ENCODE measurements at places on chromosomes 5 and 9.

- no peak for DNase-seq
These were observed 9.9 kb upstream of the TSLP start for GRCh38 chr5:111061618-111062017.

- DNase-seq, result peak; percentile 3
These were observed 29.0 kb downstream of the HK3 start for GRCh38 chr5:176870110-176870591.

DNA sequence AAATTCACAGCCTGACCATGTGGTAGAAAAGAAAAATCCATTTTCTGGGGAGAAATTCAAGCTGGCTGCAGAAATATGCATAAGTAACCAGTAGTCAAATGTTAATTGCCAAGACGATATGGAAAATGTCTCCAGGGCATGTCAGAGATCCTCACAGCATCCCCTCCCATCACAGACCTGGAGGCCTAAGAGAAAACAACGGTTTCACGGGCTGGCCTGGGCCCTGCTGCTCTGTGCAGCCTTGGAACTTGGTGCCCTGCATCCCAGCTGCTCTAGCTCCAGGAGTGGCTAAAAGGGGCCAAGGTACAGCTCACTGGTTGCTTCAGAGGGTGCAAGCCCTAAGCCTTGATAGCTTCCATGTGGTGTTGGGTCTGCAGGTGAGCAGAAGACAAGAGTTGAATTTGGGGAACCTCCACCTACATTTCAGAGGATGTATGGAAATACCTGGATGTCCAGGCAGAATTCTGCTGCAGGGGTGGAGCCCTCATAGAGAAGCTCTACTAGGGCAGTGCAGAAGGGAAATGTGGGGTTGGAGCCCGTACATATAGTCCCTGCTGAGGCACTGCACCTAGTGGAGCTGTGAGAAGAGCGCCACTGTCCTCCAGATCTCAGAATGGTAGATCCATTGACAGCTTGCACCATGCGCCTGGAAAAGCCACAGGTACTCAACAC, 49.7 kb downstream of the PTBP3 start:
- DNase-seq, result peak; percentile 28

DNA sequence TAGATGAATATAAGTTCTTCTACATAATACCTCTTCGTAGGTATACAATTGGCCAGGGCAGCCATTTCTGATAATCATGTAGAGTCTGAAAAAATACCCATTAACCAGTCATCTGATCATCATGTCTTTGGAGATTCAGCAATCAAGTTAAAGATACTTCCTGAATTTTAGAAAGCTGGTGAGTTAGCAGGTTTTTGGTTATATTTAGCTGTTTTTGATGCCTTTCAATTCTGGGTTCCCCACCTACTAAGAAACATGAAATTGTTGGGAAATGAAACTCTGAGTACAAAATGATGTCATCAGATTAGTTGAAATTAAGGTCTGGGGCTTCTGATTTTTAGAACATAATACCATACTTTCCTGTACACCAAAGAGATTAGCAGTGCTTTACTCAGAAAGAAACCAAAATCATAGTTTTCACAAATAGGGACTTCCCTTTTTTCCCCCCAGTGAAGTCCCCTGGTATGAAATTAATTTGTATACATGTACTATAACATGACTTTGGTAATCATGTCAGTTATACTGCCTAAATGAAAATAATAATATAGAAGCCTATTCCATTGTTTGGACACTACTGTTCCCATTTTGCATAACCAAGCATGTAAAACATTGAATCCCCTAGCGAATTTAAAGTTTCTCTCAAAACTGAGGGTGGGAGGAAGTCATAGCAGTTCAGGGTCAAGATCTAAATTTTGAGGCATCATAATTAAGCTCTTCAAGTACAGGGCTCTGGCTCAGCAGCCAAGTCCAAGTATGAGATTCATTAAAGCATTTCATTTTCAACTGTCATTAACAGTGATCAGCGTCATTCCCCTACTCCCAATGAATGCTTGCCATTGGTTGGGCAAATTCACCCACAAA, 17.9 kb downstream of the PRLR start:
- peak; percentile 6 for DNase-seq

GRCh38 chr5:169001394-169001793, 299.5 kb downstream of the SLIT3 start:
- DNase-seq, result no peak

GRCh38 chr9:10331157-10331556, 281.6 kb downstream of the PTPRD start:
- no peak for DNase-seq

GRCh38 chr5:88188458-88189132, 80.0 kb downstream of the TMEM161B start:
- peak; percentile 38 for DNase-seq

GRCh38 chr9:75149841-75150241, 61.5 kb downstream of the OSTF1 start:
- DNase-seq, result no peak

DNA sequence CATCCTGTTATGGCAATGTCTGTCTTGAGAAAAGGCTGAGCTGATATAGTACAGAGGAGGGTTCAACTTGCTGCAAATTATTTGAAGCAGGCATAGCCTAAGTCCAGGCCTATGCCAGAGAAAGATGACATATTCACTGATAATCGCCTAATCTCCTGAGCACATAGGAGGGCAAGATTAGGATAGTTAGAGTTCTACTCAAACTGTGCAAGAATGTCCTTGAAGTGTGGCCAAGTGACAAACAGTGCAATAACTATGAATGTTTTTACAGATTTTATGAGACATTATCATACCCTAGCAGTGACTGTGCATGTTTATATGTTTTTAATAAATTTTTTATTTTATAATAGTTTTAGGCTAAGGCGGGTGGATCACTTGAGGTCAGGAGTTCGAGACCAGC, 96.2 kb downstream of the TSSK1B start:
- no peak for DNase-seq

DNA sequence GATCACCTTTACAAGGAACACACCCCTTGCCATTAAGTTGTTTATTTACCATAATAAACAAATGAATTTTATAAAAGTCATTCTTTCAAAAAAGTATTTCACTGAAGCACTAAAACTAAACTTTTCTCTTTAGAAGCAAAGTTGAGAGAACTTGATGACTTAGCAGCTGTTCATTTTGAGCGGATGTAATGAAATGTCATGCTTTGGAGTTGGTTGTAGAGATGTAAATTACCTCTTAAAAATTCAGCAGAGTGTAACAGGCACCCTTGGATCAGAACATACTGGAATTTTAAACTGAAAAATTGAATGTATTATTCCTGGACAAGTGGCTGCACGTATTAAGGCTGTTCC, 617.2 kb downstream of the PDE4D start:
- DNase-seq, result no peak

- DNase-seq, result no peak
These were observed 1.7 kb upstream of the STOML2 start for GRCh38 chr9:35104586-35104985.

GRCh38 chr9:6758498-6759184, 868 bp downstream of the KDM4C start:
- peak; percentile 100 for DNase-seq

- DNase-seq, result no peak
These were observed 7.2 kb downstream of the NINJ1 start for GRCh38 chr9:93126825-93127368.

GRCh38 chr5:127060470-127060985, 12.8 kb downstream of the C5orf63 start:
- DNase-seq, result no peak

Data from OCI-M1 (cell line).